ENCODE measurements at places on chromosomes 1 and 21.

DNA sequence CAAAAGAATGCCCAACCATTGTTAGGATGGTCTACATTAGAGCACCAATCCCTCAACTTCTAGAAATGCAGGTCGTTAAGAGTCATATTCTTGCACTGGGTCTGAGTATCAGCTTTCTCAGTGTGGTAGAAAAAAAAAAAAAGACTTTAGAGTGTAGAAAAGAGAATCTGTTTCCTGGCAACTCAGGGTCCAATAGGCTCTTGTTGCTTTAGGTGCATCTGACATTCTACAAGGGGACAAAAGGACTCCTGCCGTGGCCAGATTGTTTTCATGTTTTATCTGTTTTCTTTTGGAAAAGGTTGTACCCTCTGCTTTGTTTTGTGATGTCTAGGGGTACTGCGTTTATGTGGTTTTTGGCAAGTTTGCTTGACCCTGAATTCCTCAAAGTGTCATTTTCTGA, 105.4 kb upstream of the KCNK2 start:
- no peak for DNase-seq

GRCh38 chr1:155176544-155177071, 3.0 kb downstream of the TRIM46 start:
- DNase-seq: peak; percentile 85

DNA sequence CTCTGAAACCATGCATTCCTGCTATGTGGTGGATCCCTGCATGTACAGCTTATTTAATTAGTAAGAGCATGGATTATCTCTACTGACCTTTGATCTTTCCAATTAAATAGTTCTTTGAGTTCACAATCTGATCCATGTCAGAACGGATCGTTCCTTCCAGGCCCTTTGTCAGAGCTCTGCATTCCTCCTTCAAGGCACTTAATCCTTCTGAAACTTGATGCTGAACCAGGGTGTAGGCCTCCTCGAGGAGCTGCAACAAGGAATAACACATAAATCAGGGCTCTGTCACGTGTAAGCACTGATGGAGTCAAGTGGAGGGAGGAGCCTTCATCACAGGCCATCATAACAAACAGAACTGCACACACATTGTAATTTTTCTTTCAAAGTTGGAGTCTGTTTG, 68.4 kb upstream of the EDEM3 start:
- DNase-seq: no peak

GRCh38 chr1:241926141-241926540, 31.4 kb upstream of the BECN2 start:
- no peak for DNase-seq

- DNase-seq: no peak
These were observed 27.1 kb downstream of the MTF2 start for GRCh38 chr1:93106226-93106625.

GRCh38 chr21:43806017-43806710, 16.8 kb downstream of the RRP1 start:
- DNase-seq: no peak

GRCh38 chr1:234175363-234175762, 197.9 kb upstream of the COA6 start:
- no peak for DNase-seq

GRCh38 chr1:193406901-193407300, 220.5 kb upstream of the B3GALT2 start:
- no peak for DNase-seq

DNA sequence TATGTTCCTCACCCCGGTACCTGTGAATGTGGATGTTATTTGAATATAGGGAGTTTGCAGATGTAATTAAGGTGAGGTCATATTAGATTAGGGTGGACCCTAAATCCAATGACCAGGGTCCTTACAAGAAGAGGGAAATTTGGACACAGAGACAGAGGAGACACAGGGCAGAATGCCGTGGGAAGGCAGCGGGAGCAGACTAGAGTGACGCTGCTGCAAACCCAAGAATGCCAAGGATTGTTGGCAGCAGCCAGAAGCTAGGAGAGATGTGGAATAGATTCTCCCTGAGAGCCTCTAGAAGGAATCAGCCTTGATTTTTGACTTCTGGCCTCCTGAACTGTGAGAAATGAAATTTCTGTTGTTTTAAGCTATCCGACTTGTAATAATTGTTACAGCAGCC, 53.6 kb downstream of the SPATA46 start:
- DNase-seq: no peak

- DNase-seq: no peak
These were observed 79.6 kb downstream of the PLXNA2 start for GRCh38 chr1:208164609-208165008.

GRCh38 chr1:232130815-232131480, 499.0 kb downstream of the SIPA1L2 start:
- DNase-seq: no peak

DNA sequence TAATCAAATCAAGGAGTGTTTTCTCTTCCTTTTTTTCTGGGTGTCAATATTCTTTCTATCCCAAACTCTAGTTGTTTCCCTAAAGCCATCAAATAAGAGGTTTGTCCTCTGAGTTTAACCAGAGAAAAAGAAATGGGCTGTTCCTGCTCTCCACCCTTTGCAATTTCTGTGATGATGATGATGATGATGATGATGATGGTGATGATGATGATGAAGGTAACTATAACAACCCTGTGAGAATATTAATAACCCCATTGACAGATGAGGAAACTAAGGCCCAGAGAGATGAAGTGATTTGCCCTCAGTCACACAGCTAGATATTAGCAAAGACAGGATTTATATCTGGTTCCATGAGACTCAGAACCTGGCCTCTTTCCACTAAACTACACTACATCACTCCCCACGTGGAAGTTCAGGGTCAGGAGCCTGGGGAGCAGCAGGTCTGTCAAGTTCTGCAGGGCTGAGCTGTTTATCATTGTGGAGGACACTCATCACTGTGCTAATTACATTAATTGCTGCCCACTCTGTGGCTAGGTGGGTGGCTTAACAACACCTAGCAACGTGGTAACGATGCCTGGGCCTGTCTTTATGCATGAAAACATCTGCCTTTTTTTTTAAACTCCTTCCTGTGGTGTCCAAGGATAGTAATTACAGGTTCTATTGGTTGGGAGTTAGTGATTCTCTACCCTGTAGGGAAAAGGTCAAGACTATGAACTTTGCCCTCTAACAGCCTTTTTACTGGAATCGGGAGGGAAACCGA, 19.0 kb upstream of the JUN start:
- no peak for DNase-seq

DNA sequence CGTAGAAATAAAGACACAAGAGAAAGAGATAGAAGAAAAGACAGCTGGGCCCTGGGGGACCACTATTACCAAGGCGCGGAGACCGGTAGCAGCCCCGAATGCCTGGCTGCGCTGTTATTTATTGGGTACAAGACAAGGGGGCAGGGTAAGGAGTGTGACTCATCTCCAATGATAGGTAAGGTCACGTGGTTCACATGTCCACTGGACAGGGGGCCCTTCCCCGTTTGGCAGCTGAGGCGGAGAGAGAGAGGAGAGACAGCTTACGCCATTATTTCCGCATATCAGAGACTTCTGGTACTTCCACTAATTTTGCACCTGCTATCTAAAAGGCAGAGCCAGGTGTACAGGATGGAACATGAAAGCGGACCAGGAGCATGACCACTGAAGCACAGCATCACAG, 4.1 kb upstream of the TPRG1L start:
- DNase-seq: no peak

GRCh38 chr1:224502459-224503160, 68.0 kb upstream of the WDR26 start:
- DNase-seq: no peak

DNA sequence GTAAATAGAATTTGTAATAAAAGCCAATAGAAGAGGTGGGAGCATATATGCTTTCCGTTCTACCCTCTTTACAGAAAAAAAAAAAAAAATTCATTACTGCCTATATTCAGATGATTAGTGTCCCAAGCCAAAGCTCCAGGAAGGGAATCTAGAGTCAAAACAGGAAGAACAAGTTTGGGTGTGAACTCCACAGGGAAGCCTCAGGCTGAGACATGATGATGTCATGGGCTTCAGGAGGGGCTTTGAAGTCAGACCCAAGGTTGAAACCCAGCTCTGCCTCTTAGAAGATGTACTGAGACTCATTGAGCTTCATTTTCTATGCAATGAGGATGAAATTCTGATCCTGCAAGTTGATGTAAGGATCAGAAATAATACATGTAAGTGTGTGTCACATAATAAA, 250.0 kb upstream of the ADGRL2 start:
- no peak for DNase-seq

- DNase-seq: no peak
These were observed 39.9 kb upstream of the TADA1 start for GRCh38 chr1:166915941-166916340.

DNA sequence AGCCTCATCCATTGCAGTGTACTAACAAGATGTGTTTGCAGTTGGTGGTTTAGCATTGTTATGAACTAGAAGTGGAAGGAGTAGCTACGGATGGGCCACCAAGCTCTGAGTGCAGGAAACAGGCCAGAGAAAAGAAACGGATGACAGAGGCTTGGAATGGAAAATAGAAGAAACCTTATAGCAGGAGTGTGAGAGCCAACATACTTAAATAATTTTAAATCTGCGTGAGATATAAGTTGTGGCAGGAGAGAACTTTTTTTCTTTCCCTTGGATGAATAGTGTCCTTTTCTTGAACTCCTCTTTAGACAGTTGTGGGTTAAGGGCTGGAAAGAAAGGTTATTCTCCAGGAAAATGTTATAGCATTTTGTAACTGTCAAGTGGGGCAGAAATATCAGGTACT, 54.2 kb downstream of the RGL1 start:
- no peak for DNase-seq

DNA sequence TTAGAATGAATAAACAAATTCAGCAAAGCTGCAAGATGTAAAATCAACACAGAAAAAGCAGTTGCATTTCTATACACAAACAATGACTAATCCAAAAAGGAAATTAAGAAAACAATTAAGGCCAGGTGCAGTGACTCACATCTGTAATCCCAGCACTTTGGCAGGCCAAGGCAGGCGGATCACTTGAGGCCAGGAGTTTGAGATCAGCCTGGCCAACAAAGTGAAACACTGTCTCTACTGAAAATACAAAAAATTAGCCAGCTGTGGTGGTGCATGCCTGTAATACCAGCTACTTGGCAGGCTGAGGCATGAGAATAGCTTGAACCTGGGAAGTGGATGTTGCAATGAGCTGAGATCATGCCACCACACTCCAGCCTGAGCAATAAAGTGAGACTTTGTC, 22.3 kb downstream of the THEM4 start:
- DNase-seq: no peak

DNA sequence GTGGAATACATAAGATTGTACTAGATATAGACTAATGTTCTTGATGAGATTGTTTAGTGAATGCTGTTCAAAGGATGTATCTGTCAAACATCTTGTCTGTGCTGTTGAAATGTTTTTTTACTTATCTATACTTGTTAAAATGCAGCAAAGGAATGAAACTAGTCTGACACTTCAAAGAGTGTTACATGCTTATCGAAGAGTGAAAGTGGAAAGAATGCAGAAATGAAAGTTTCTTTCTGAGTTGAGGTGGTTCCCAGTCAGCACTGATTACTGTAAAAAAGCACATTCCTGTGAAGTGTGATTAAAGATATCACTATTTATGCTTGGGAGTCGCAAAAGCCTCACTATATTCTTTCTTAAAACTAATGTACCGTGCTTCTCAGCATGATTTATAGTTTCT, 1225.2 kb downstream of the NCAM2 start:
- DNase-seq: no peak

DNA sequence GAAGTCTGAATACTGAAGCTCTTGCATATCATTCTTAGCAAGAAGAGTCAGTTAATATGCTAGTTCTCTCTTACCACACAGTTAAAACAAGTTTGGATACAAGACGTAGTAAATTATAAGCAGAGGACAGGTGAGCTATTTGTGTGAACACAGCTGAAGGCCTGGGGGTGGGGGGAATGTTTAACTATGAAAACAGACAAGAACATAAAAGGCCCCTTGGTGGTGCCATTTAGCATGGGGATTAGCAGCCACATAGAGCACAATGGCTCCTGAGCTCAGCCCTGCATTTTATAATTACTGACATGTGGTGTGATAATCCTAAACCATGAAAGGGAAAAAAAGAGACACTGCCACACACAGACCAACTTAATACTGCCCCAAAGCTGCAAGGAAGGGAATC, 94.8 kb downstream of the TGFBR3 start:
- no peak for DNase-seq

GRCh38 chr21:33265664-33266049, 510 bp upstream of the IL10RB start:
- no peak for DNase-seq

DNA sequence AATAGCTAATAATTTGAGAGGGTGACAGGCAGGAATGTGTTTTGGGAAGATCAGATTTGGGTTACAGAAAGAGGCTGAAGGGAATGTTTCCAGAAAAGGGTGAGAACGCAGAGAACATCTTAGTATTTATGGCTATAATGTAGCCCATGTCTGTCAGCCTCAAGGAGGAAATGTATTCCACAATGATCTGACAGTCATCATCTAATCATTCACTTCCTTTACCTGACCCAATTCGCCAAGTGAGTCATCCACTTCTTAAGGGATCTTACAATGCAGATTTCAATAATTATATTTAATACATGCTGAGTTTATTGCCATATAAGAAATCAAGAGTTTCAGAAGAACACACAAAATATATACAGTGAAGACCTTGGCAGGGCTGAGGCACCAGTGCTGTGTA, 10.8 kb downstream of the TRIM45 start:
- no peak for DNase-seq

DNA sequence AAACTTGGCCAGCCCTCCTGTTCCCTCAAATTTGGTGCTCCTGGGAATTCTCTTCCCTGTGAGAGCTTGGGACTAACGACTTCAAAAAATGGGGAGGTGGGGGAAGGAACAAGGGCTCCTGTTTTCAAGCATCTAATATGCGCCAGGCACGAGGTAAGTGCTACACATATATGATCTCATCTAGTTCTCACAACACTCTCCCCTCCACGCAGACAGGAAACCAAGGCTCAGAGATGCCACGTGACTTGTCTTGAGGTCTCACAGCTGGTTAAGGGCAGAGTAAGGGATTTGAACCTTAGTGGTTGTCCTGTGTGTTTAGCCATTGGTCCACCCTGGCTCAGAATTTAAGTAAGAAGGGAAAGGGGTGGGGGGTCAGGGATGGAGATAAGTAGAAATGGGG, 125.9 kb downstream of the DMRTB1 start:
- DNase-seq: no peak

- no peak for DNase-seq
These were observed 126.6 kb downstream of the ACTL8 start for GRCh38 chr1:17881761-17882160.

GRCh38 chr1:171495444-171495843, 10.1 kb downstream of the PRRC2C start:
- no peak for DNase-seq

Measured in stimulated activated CD4-positive, alpha-beta T cell treated with anti-CD3 and anti-CD28 coated beads, Interleukin-4, amount 100 ng/mL, for 4 hours (primary cell).